Uterus (tissue), 4 donors: ENCODE measurements at places on chromosomes 1 and 21. TPM values are rescaled to one million over a fixed set of nuclear protein-coding genes. Genes with fewer than 3 reads are reported as not detected.

CD53 gene
- total RNA-seq = 1.0 TPM

DNA sequence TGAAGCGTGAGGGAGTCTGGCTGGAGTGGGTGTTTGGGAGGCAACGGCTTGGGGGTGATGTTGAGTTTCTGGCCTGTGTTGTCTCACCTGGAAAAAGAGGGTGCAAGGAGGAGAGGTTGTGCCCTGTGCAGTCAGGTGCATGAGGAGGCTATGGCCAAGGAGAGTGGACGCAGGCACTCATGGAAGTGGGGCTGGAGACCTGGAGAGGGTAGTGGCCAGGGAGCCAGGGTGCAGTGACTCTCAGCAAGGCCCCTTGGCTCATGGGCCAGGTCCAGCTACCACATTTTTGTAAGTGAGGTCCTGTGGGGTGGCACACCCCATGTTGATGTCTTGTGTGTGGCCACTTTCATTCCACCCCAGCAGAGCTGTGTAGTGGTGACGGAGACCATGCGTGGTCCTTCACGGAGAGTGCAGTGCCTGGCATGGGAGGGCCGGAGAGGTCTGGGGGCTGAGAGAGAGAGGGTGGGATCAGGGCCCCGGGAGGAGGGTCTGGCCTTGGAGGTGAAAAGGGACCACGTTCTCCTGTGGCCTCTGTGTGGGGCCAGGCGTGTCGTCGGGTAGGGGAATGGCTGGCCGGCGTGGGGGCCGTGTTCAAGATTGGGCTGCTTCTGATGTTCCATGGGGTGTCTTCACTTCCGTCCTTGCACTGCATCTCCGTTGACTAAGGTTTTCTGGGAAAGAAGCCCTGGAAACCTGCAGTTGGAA lies 6.1 kb downstream of the SNAP47 start:
- no peaks in the 10 kb centered on the region for H3K27me3 ChIP-seq
- no peak overlapping the region for H3K4me3 ChIP-seq
- DNase-seq = no peak
- no peak overlapping the region for H3K27ac ChIP-seq

MROH9 gene
- total RNA-seq = not detected

- H3K4me1 ChIP-seq = peaks cover 6% of the 10 kb centered on the region
- no peaks in the 10 kb centered on the region for H3K36me3 ChIP-seq
- DNase-seq = peak; percentile 37
- peak overlapping the region; percentile 1 for H3K4me3 ChIP-seq
- H3K27me3 ChIP-seq = no peaks in the 10 kb centered on the region
- no peak overlapping the region for H3K27ac ChIP-seq
These were observed 34.8 kb downstream of the KCNQ4 start for GRCh38 chr1:40818264-40818961.

GRCh38 chr21:44425307-44425894 lies 29.9 kb upstream of the LRRC3 start:
- H3K36me3 ChIP-seq = no peaks in the 10 kb centered on the region
- H3K27me3 ChIP-seq = no peaks in the 10 kb centered on the region
- H3K27ac ChIP-seq = no peak overlapping the region
- no peaks in the 10 kb centered on the region for H3K4me1 ChIP-seq
- DNase-seq = no peak

- DNase-seq = no peak
- no peaks in the 10 kb centered on the region for H3K27me3 ChIP-seq
- no peaks in the 10 kb centered on the region for H3K4me1 ChIP-seq
- H3K4me3 ChIP-seq = no peak overlapping the region
- H3K27ac ChIP-seq = no peak overlapping the region
These were observed 54.7 kb downstream of the RIPK4 start for GRCh38 chr21:41712201-41712600.

GRCh38 chr1:229973297-229973612 lies 93.8 kb upstream of the GALNT2 start:
- H3K36me3 ChIP-seq = no peaks in the 10 kb centered on the region
- H3K27me3 ChIP-seq = no peaks in the 10 kb centered on the region
- no peak overlapping the region for H3K27ac ChIP-seq
- DNase-seq = no peak

TNFRSF8 gene
- 0.26 TPM for total RNA-seq

GRCh38 chr1:17120962-17121837 lies 1.9 kb upstream of the PADI2 start:
- peaks cover 9% of the 10 kb centered on the region for H3K27me3 ChIP-seq
- DNase-seq = no peak

GRCh38 chr1:234408757-234409156 lies 35.5 kb downstream of the COA6 start:
- H3K4me3 ChIP-seq = no peak overlapping the region
- no peak for DNase-seq
- H3K27me3 ChIP-seq = no peaks in the 10 kb centered on the region
- H3K36me3 ChIP-seq = no peaks in the 10 kb centered on the region
- H3K27ac ChIP-seq = no peak overlapping the region
- H3K4me1 ChIP-seq = no peaks in the 10 kb centered on the region

- H3K36me3 ChIP-seq = no peaks in the 10 kb centered on the region
- H3K27me3 ChIP-seq = no peaks in the 10 kb centered on the region
- no peak overlapping the region for H3K4me3 ChIP-seq
- no peaks in the 10 kb centered on the region for H3K4me1 ChIP-seq
- DNase-seq = no peak
These were observed 9.7 kb downstream of the LPAR3 start for GRCh38 chr1:84883286-84883685.

CASZ1 gene
- total RNA-seq = 49.2 TPM

CTSE gene
- not detected for total RNA-seq

PODN gene
- total RNA-seq = 20.9 TPM

DNA sequence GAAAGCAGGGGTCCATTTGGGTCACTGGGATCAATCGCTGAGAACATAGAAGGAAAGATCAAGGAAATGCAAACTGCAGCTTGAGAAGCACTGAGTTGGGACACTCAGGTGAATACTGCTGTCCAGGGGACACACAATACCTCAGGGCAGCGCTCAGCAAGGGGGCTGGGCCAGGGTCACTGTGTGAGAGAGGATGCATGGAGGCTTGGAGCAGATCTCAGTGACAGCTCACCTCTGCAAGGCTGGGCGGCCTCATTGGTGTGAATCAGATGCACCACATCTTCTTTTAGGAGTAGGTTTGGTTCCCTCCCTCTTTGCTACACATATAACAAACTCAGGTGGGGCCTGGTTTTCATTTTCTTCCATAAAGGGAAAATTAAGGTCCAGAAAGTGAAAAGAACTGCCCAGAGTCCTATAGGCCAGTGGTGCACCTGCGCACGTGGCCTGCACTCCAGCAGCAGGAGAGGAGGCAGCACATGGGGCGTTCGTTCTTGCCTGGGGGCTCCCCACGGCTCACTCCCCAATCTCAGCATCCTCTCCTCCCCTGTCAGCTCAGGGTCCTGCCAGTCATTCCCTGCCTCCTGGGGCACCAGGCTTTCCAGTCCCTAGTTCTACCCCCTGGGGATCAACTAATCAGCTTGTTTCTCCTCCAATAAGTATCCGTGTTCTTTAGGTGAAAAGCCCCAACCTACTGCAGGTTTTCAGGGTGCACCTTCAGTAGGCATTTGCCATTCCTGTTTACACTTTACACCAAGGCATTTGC lies 1.5 kb downstream of the A3GALT2 start:
- H3K4me1 ChIP-seq = no peaks in the 10 kb centered on the region
- no peak overlapping the region for H3K4me3 ChIP-seq
- no peak overlapping the region for H3K27ac ChIP-seq
- no peak for DNase-seq

GRCh38 chr1:231106347-231106746 lies 55.5 kb upstream of the TRIM67 start:
- no peaks in the 10 kb centered on the region for H3K36me3 ChIP-seq
- DNase-seq = no peak
- H3K4me1 ChIP-seq = no peaks in the 10 kb centered on the region
- no peak overlapping the region for H3K4me3 ChIP-seq

DNA sequence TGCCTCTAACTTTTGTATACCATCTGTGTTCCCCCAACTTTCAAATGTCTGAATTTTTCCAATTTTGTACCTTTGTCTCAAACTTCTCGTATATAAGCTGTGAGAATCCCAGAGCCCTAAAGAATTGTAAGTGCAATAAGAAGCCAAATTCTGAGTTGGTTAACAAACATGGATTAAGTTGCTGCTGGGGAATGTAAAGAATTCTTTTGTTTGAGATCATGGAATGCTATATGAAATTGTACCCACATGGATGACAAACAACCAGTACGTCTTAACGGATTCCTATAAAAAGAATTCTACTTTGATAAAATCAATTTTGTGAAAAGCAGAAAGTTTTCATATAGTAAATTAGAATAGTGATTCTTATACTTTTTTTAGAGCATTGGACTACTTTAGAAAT lies 72.4 kb upstream of the CYP2J2 start:
- no peak overlapping the region for H3K4me3 ChIP-seq
- H3K4me1 ChIP-seq = no peaks in the 10 kb centered on the region
- DNase-seq = no peak
- no peaks in the 10 kb centered on the region for H3K36me3 ChIP-seq
- no peaks in the 10 kb centered on the region for H3K27me3 ChIP-seq

DNA sequence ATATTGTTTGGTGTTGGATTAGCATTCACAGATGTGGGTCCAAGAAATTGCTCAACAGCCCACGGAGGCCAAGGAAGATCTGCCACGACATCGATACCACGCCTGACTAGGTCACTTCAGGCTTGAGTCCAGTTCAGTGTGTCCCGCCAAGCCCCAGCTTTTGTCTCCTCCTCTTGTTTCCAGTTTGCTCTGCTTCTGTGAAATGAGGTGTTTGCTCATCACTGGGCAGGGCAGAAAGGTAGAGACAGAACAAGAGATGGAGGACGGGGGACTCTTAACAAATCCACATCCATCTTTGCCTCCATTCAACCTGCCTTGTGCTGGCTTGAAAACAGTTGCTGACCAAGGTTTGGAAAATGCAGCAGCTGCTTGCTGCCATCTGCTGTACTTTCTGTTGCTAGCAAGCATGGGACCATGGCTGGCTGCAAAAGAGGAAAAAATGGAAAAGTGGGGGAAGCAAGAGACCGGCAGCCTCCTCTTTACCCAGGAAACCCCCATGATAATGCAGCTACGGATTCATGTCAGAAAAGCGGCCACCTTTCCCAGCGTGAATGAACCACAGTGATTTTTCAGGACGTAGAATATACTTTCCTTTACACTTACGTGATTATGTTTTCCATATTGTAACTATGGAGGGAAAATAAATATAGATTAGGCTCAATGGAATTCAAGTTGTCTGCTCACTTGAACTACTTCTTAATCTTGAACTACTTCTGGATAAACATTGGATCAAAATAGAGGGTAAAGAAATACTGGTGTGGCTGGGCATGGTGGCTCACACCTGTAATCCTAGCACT lies 80.2 kb upstream of the GREM2 start:
- no peaks in the 10 kb centered on the region for H3K4me1 ChIP-seq
- DNase-seq = peak; percentile 25
- H3K4me3 ChIP-seq = no peak overlapping the region
- no peak overlapping the region for H3K27ac ChIP-seq
- H3K36me3 ChIP-seq = no peaks in the 10 kb centered on the region

DNA sequence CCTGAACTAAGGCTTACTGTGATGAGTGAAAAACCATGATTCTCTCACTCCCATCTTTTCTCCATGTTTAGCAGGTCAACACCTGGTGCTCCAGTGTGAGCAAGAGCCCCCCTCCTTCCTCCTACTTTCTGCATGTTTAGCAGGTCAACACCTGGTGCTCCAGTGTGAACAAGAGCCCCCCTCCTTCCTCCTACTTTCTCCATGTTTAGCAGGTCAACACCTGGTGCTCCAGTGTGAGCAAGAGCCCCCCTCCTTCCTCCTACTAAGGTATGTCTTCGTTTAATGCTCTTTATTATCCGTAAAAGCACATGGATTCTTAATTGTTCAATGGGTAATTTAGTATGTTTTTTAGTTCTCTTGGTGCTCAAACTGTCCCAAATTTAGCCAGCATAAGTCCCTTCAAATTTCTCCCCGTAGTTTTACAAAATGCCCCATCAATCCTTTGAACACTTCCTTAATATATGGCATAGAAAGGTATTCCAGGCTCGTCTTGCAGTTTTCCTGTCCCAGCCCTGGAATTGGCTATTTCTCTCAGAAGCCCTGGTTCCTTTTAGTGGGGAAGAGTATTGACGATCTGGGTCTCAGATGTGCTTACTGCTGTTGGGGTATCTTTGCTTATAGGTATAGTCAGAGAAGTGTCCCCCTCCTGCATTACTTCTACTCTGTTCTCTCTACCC lies 760.8 kb upstream of the TPTE start:
- no peak for DNase-seq
- no peaks in the 10 kb centered on the region for H3K4me1 ChIP-seq
- H3K36me3 ChIP-seq = peaks cover 2% of the 10 kb centered on the region
- H3K27ac ChIP-seq = no peak overlapping the region
- H3K4me3 ChIP-seq = no peak overlapping the region

DTL gene
- total RNA-seq = not detected

CERS2 gene
- 108 TPM for total RNA-seq

DNA sequence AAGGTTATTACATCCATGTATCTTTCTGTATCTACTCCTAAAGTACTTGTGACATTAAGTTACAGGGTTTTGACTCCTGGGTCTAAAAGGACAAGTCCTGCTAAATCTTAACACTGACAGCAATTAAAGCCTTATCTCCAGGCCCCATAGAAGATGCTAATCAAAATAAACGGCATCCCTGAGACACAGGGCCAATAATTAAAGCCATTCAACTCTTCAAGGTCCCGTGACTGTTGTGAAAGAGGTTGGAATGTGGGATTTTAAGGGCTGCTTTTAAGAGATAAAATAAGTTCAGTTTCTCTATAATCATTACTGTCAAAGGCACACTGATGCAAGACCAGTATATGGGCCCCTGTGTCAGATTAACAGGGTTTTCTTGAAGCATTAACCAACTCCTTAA lies 8.3 kb downstream of the DNAI4 start:
- H3K27me3 ChIP-seq = no peaks in the 10 kb centered on the region
- no peak for DNase-seq
- H3K4me1 ChIP-seq = no peaks in the 10 kb centered on the region

HNRNPU gene
- 603 TPM for total RNA-seq

- no peak overlapping the region for H3K27ac ChIP-seq
- no peaks in the 10 kb centered on the region for H3K4me1 ChIP-seq
- H3K27me3 ChIP-seq = no peaks in the 10 kb centered on the region
- no peaks in the 10 kb centered on the region for H3K36me3 ChIP-seq
These were observed 272.9 kb downstream of the RWDD3 start for GRCh38 chr1:95506736-95507414.

- H3K27ac ChIP-seq = peak overlapping the region; percentile 39
- DNase-seq = no peak
These were observed 8.7 kb downstream of the CAPZB start for GRCh38 chr1:19476450-19477190.

TDRD5 gene
- total RNA-seq = not detected

GRCh38 chr21:26739189-26739588 lies 106.0 kb downstream of the ADAMTS1 start:
- H3K4me1 ChIP-seq = no peaks in the 10 kb centered on the region
- no peak overlapping the region for H3K27ac ChIP-seq
- DNase-seq = no peak

TNFAIP8L2 gene
- 27.1 TPM for total RNA-seq
